Central memory CD8-positive, alpha-beta T cell (primary cell): ENCODE measurements at places on chromosomes 13 and 19.

DNA sequence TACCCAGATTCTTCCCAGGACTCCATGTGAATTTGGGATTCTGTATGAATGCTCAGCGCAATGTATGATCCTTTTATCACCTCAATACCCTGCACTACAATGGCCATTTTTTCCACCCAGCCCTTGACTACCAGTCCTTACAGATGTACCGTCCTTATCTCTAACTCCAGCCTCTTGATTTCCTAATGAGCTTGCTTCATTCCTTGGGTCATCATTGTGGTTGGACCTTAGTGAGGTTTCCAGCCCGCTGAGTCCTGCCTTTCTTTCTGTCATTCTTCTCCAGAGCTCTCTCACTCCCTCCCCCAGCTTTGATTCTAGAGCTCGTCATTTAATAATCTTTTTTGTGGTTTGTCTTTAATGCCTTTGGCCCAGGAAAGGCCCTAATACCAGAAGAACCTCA is 438.5 kb downstream of the ZNF536 start:
- H3K36me3 ChIP-seq, result no peaks in the 10 kb centered on the region
- DNase-seq, result no peak
- H3K4me1 ChIP-seq, result no peaks in the 10 kb centered on the region
- no peak overlapping the region for H3K27ac ChIP-seq

DNA sequence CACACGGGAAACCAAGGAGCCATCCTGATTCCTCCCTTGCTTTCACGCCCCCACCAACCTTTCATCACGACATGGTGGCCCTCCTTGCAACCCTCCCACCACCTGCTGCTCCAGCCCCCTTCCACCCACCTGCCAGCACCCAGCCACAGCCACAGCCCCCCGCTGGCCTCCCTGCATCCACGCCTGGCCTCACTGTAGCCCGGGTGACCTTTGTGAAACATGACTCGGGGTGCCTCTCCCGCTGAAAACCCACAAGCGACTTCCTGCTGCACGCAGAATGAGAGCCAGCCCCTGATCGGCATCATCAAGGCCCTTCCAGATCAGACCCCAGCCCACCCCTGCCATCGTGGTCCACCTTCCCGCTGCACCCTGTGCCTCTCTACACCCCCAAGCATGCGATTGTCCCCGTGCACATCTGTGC is 14.9 kb downstream of the POP4 start:
- H3K4me1 ChIP-seq, result peaks cover 54% of the 10 kb centered on the region
- peaks cover 18% of the 10 kb centered on the region for H3K36me3 ChIP-seq
- no peaks in the 10 kb centered on the region for H3K27me3 ChIP-seq
- peak overlapping the region; percentile 69 for H3K27ac ChIP-seq

GRCh38 chr13:84080748-84081530 is 198.7 kb upstream of the SLITRK1 start:
- DNase-seq, result no peak
- H3K4me1 ChIP-seq, result no peaks in the 10 kb centered on the region

GRCh38 chr19:49687150-49687549 is 2.2 kb upstream of the ADM5 start:
- peaks cover 27% of the 10 kb centered on the region for H3K27me3 ChIP-seq
- peaks cover 30% of the 10 kb centered on the region for H3K4me1 ChIP-seq
- no peak for DNase-seq
- no peak overlapping the region for H3K4me3 ChIP-seq

- peaks cover 62% of the 10 kb centered on the region for H3K4me1 ChIP-seq
- H3K27ac ChIP-seq, result peak overlapping the region; percentile 87
- DNase-seq, result no peak
- no peaks in the 10 kb centered on the region for H3K27me3 ChIP-seq
- no peak overlapping the region for H3K4me3 ChIP-seq
These were observed 40.5 kb downstream of the KLF12 start for GRCh38 chr13:74093691-74094090.

- H3K36me3 ChIP-seq, result peaks cover 6% of the 10 kb centered on the region
- no peak for DNase-seq
- no peak overlapping the region for H3K4me3 ChIP-seq
- H3K27me3 ChIP-seq, result peaks cover 9% of the 10 kb centered on the region
- H3K4me1 ChIP-seq, result peaks cover 8% of the 10 kb centered on the region
- no peak overlapping the region for H3K27ac ChIP-seq
These were observed 30.6 kb upstream of the SLC7A10 start for GRCh38 chr19:33256261-33256660.

GRCh38 chr13:80262051-80262695 is 78.8 kb downstream of the SPRY2 start:
- peaks cover 1% of the 10 kb centered on the region for H3K36me3 ChIP-seq
- H3K4me1 ChIP-seq, result no peaks in the 10 kb centered on the region
- H3K27me3 ChIP-seq, result peaks cover 15% of the 10 kb centered on the region
- H3K27ac ChIP-seq, result no peak overlapping the region
- DNase-seq, result no peak

GRCh38 chr19:19064811-19065745 is 1.3 kb downstream of the SLC25A42 start:
- DNase-seq, result no peak
- H3K36me3 ChIP-seq, result peaks cover 11% of the 10 kb centered on the region
- no peaks in the 10 kb centered on the region for H3K27me3 ChIP-seq
- peaks cover 24% of the 10 kb centered on the region for H3K4me1 ChIP-seq
- peak overlapping the region; percentile 92 for H3K4me3 ChIP-seq
